ENCODE measurements at places on chromosomes 12 and 14. TPM values are rescaled to one million over a fixed set of nuclear protein-coding genes. Genes with fewer than 3 reads are reported as not detected.

DNA sequence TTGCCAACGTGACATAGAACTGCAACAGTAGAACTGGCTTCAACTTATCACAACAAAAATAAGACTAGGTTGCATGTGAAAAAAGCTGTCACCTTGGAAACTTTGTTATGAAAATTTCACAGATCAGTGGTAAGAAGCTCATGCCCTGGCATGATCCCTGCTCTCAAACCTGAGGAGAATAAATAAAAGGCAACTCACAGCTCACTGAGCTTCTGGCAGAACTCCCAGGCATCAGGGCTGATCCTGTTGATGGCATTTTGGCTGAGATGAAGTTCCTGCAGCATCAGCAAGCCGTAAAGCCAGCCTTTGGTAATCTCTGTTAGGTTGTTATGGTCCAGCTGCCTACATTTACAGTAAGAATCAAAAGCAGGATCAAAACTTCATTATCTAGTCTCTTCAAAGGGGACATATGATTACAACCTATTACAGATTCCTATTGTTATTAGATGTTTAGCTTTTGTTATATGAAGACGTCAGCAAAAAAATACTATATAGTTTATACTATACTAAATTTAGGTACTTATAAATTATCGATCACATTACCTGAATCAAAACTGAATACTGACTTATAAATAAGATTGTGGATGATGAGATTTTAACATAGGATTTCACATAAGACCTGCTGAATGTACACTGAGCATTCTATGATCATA, 32.0 kb downstream of the LRIG3 start:
- DNase-seq = no peak

DNA sequence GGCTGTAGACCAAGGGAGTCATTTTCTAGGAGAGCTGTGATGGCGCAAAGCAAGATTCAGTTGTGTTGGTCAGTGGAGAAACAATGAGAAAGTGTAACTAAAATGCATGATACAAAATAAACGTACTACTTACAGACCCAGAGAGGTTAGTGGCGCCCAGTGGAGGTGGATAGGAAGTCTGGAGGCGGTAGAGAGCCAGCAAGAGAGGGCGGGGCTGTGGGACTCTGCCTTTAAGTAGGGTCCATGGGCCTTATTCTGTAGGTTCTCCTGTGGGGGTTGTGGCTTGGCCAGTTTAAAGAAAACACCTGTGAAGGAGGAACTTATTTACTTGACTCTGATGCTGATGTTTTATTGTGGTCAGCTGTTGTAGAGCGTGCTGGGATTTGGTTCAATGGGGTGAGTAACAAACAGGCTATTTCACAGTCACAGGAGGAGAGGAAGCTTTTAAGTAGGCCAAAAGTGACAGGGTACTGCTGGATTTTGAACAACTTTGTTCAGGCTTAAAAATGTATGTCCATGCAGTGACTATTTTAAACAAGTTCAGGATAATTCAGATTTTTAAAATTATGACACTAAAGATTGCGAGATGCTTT, 1097.7 kb downstream of the TMTC2 start:
- DNase-seq = no peak

- DNase-seq = no peak
Measured at GRCh38 chr12:16027002-16027401, 115.9 kb downstream of the DERA start.

Gene ACTN1
- polyA plus RNA-seq = 55.9 TPM

Gene CCDC177
- polyA plus RNA-seq = not detected
